ENCODE measurements at places on chromosomes 6 and 20. TPM values are rescaled to one million over a fixed set of nuclear protein-coding genes. Genes with fewer than 3 reads are reported as not detected.

C6orf120 gene
- total RNA-seq = 23.6 TPM

- no peaks in the 10 kb centered on the region for H3K4me1 ChIP-seq
- H3K36me3 ChIP-seq = no peaks in the 10 kb centered on the region
- no peak overlapping the region for H3K27ac ChIP-seq
- H3K27me3 ChIP-seq = no peaks in the 10 kb centered on the region
- DNase-seq = no peak
Observed at GRCh38 chr20:1477896-1478490, 11.3 kb upstream of the NSFL1C start.

CD93 gene
- 0.50 TPM for total RNA-seq

GRCh38 chr6:119224095-119224701 is 125.4 kb downstream of the MAN1A1 start:
- H3K27me3 ChIP-seq = no peaks in the 10 kb centered on the region
- H3K27ac ChIP-seq = no peak overlapping the region
- H3K36me3 ChIP-seq = no peaks in the 10 kb centered on the region
- H3K4me3 ChIP-seq = no peak overlapping the region

IL20RA gene
- not detected for total RNA-seq

MOG gene
- not detected for total RNA-seq

DNA sequence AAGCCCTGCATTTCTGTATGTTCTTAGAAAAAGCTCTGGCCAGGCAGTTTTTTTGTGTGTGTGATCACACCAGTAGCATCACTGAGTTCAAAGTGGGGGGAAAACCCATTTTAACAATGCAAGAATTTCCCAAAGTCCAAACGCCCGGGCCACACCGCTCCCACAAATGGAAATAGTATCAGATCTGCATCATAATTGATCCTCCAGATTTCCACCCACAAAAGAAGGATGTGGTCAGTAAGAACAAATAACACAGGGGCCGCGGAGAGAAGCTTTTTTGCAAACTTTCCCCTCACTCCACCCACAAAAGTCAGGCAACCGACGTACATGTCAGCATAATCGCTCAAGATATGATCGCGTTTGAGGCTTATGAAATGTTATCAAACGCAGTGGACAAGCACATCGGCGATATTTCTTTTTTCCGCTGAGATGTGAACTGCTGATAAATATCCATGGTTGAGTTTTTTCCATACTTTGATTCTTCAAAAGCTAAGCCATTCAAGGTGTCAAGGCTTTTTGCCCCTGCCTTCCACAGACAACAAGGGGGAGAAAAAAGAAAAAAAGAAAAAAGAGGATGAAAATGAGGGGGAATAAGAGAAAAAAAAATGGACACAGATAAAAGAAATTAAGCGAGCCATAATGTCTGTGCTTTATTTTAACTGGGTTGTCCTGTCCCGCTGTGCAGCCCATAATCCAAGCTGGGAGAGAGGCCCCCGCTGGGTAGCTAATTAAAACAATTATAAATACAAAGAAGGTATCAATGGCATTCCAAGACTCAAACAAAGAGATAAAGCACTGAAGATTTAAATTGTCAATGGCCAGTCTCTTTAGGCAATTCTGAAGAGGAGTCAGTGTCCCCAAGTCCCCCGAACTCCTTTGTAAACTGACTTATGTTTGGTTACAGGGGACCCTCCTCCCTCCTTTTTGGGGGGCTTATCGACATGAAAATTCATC is 143.5 kb downstream of the ZFP64 start:
- no peak for DNase-seq
- H3K27ac ChIP-seq = no peak overlapping the region
- no peak overlapping the region for H3K4me3 ChIP-seq
- H3K4me1 ChIP-seq = peaks cover 12% of the 10 kb centered on the region

- H3K36me3 ChIP-seq = no peaks in the 10 kb centered on the region
- H3K4me3 ChIP-seq = no peak overlapping the region
- no peaks in the 10 kb centered on the region for H3K4me1 ChIP-seq
- no peaks in the 10 kb centered on the region for H3K27me3 ChIP-seq
Observed at GRCh38 chr6:14513496-14514393, 396.2 kb downstream of the CD83 start.

USP49 gene
- total RNA-seq = 5.0 TPM

DNA sequence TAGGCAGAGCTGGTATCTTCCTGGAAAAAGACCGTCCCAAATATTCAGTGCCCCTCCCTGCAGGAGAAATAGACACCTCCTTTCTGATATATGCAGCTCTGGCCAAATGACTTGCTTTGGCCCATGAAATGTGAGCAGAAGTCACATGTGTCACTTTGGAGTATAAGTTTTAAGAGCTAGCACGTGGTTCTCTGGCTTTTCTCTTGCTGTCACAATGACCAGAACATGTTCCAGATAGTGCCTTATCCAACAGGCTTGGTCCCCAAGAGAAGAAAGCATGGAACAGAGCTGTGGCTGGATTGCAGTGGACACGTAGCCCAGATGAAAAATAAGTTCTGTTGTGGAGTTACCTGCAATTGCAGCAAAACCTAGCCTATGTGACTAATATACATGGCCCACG is 40.4 kb downstream of the UNC5CL start:
- no peaks in the 10 kb centered on the region for H3K36me3 ChIP-seq
- H3K27ac ChIP-seq = no peak overlapping the region
- no peak overlapping the region for H3K4me3 ChIP-seq
- DNase-seq = no peak
- H3K27me3 ChIP-seq = no peaks in the 10 kb centered on the region

CCN5 gene
- not detected for total RNA-seq

GRCh38 chr6:118528129-118528528 is 20.0 kb upstream of the PLN start:
- DNase-seq = no peak
- no peaks in the 10 kb centered on the region for H3K4me1 ChIP-seq
- no peak overlapping the region for H3K4me3 ChIP-seq

DNA sequence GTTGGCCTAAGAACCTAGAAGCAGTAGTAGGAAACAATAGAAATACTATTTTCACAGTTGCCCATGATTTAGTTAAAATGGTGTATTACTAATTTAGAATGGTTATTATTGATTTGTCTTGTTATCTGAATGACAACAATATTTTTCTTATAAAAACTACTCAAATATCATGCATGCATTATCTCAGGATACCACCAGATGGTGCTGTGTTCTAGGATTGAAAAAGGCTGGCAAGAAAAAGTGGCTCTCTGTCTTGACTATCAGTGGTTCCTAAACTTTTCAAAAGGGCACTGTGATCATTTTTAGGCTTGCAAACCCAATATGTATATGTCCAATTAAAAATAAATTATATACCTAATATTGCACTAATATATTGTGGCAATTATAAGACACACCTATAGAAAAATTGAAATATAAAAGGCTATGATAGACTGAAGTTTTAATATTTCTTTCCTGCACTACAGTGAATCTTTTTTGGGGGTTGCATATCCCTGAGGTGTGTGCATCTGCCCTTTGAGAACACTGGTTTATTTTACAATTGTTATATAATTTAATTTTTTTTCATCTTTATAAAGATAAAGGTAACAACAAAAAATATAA is 131.7 kb upstream of the MLIP start:
- H3K27ac ChIP-seq = no peak overlapping the region
- no peaks in the 10 kb centered on the region for H3K36me3 ChIP-seq
- no peaks in the 10 kb centered on the region for H3K27me3 ChIP-seq
- DNase-seq = no peak

FAM83D gene
- total RNA-seq = 13.2 TPM

Measured in CD8-positive, alpha-beta memory T cell (primary cell).